ENCODE measurements at places on chromosomes 7 and 10.

DNA sequence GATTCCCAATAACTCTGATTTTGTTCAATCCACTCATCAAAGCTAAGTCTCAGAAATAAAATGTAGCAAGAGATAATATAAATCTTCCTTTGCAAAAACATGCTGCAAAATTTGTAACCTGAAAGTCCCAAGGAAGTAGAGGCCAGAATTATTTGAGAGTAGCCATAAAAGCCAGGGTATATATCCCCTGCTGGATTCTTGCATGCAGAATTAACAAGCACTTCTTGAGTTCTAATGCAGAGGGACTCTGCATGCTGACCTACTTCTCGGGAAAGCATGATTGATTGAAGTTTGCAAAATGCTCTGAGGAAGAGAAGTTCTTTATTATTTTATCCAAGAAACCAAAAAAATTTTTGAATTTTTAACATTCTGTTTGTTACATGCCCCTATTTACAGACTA lies 121.6 kb downstream of the THSD7A start:
- DNase-seq, result no peak

DNA sequence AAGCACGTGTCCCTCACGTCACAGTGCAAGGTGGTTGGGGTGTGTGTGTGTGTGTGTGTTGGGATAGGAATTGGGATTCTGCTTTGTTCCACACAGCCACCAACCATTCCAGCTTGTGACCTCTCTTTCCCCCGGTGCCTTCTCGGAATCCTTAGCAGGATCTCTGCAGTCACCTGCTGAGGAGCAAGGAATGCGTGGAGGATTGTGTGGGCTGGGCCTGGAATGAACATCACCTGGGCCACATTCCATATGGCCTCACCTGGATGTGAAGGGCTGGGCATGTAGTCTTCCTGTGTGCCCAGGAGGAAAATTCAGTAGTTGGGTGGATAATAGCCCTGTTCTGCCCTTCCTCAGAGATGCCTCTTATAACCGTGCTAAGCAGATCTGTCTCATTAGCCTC lies 113.8 kb downstream of the CHN2 start:
- DNase-seq, result no peak

- no peak for DNase-seq
Observed at GRCh38 chr10:28587970-28588290, 55.0 kb downstream of the WAC start.

GRCh38 chr10:16663444-16663843 lies 141.8 kb upstream of the C1QL3 start:
- DNase-seq, result no peak

DNA sequence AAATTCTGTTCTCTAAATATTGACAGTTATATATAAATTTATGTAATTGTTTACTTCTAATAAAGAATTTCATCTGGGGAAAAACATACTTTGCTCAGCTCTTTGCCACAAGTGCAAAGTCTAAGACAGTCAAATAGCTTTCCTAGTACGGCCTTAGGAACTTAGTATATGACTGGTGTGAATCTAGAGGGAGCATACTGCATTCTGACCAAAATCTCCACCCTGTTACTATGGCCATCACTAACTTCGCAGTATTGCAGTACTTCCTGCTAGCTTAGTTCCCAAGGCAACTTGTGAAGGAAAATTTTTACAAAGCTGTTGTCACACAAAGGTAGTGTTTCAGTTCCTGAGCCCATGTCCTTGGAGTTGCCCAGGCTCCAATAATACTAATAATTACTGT lies 181.5 kb downstream of the CFTR start:
- no peak for DNase-seq

DNA sequence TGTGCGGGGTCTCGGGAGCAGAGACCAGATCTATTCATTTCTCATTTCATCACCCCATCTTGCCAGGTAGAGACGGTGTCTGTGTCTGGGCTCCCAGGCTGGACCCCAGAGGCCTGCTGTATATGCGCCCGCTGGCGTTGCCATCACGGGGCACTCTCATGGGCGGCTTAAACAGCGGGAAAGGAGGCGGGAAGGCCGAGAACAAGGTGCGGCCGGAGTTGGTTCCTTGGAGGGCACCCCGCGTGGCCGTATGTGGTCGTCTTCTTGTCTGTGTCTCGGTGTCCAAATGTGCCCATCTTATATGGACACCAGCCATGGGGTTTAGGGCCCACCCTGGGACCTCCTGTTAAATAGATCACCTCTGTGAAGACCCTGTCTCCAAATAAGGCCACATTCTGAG lies 2.1 kb upstream of the CFAP46 start:
- DNase-seq, result no peak

- DNase-seq, result no peak
Observed at GRCh38 chr7:38411404-38411803, 138.0 kb upstream of the TARP start.

- peak; percentile 48 for DNase-seq
Observed at GRCh38 chr7:156612930-156613329, 27.6 kb upstream of the RNF32 start.

DNA sequence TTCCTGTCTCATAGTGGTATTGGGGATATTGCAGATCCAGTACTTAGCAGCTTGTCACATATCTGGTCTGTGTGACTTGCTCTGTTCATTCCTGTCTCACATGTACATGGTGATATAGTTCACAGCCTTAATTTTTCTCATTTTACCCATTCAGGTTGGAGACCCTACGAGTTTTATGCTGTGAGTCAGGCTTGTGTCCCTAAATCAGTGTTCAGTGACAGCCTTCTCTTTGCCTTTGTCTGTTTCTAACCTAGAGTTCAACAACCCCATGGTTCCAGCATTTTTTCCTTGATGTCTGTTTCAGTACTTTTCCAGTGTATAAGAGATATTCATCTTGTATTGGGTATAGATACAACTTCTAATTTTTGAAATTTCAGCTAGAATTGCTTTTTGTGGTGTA lies 1016.2 kb downstream of the LRMDA start:
- DNase-seq, result no peak

- no peak for DNase-seq
Observed at GRCh38 chr7:156219307-156220077, 407.2 kb upstream of the SHH start.

DNA sequence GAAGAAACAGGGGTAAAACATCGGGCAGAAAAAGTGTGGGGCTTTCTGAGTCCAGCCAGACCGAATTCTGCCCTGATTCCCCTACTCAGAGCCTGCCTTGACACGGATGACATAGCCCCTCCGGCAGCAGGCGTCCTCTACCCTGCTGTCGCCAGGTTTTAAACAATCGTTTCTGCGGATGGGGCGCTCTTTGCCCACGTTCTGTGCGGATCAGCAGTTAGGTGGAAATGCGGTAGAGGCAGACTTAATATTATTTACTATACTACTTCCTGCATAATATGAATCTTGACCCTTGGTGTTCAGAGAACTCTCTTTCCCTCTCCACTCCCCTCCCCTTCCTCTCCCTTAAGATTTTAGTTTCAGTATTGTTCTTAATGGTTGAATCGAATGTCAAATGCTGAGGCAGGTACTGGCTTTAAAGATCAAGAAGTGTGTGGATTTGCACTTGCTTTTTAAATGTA lies 2.4 kb downstream of the GATA3 start:
- DNase-seq, result no peak

DNA sequence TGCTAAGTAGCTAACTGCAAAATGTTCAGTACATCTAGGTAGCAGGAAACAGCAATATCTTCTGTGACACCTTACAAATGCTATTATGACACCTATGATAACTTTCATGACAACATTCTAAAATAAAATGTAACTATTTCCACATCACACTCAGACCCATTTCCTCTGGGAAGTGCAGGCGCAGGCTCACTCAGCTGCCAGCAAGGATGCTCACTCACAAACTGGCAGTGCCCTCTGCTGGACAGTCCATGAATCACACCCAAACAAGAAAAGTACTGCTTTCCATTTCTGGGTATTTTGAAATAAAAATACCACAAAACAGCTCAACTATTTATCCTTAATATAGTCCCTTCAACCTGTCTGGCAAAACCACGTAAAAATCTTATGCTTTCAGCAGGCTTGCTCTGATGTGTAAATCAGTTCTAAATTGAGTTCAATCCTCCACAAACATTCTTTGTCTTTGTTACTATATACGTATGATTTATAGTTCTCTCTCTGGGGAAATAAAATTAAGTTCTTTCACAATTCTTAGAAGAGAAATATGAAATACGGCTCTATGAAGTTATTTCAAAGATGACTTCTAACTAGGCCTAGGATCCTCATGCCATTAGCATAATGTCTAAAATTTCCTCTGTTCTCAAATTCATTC lies 176.6 kb downstream of the PARD3 start:
- peak; percentile 48 for DNase-seq

- DNase-seq, result no peak
Observed at GRCh38 chr7:2149672-2150444, 82.9 kb downstream of the MAD1L1 start.

GRCh38 chr10:21675157-21675796 lies 141.2 kb downstream of the MLLT10 start:
- no peak for DNase-seq

- no peak for DNase-seq
Observed at GRCh38 chr10:50929670-50930069, 44.2 kb upstream of the A1CF start.

GRCh38 chr10:32417911-32418547 lies 27.9 kb upstream of the CCDC7 start:
- no peak for DNase-seq

DNA sequence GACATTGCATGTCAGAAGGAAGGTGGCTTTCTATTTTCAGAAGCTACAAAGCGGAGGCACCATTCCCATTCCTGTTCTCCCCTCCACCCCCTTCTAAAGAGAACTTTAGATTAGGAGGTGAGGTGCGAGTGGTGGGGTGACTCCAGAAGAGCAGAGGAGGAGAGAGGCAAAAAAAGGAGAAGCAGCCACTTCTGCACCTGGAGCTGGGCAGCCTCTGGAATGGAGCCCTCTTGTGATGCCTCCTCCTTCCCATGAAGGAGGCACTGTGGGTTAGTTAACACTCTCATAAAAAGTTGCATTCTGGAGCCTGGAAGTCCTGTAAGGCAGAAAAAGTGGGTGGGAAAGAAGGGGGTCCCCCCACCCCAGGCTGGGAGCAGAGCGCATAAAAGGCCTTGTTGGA lies 4.8 kb downstream of the PTF1A start:
- DNase-seq, result no peak

GRCh38 chr7:121853307-121853706 lies 19.7 kb upstream of the PTPRZ1 start:
- no peak for DNase-seq

DNA sequence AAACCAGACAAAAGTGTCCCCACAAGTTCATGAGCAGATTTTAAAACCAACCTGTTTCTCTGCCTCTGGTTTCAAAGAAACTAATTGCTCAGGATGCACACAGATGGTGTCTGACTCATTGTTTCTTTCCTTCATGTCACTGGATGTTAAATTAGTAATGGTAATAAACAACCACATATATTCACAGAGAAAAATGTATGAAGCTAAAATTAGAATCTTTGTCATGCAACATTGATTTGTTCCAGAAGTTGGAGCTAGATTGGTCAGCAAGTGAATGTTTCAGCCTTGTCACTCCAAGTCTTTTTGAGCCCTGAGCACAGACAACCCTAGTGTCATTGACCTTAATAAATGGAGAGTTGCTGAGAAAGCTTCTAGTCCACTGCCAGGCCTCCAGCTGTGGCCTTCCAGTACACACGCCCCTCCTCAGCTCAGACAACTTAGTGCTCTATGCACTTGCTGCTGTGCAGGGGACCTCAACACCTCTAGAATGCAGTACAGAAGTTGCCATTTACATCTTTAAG lies 175.9 kb downstream of the CCDC71L start:
- DNase-seq, result no peak

DNA sequence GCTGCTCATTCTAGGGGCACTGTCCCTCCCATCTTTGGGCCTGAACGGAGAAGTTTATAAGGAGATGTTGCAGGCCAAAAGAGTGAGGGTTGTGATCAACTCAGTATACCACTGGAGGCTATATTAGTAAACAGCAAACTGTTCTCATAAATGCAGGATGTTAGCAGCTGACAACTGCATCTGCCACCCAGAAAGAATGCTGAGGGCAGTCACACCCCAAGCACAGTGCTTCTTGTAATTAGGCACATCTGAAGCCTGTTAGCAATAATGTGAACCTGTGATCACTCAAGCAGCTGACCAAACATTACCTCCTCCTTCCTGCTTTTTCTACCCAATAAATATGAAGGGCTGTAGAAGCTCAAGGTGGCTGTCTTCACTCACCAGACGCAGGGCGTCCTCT lies 38.4 kb upstream of the ZNF138 start:
- no peak for DNase-seq

- DNase-seq, result no peak
Observed at GRCh38 chr10:52632591-52632990, 140.0 kb downstream of the MBL2 start.

- no peak for DNase-seq
Observed at GRCh38 chr10:73802276-73802991, 9.0 kb downstream of the NDST2 start.

- no peak for DNase-seq
Observed at GRCh38 chr7:127447326-127447945, 54.9 kb upstream of the ZNF800 start.

GRCh38 chr10:77643795-77644468 lies 6.3 kb upstream of the KCNMA1 start:
- DNase-seq, result no peak

DNA sequence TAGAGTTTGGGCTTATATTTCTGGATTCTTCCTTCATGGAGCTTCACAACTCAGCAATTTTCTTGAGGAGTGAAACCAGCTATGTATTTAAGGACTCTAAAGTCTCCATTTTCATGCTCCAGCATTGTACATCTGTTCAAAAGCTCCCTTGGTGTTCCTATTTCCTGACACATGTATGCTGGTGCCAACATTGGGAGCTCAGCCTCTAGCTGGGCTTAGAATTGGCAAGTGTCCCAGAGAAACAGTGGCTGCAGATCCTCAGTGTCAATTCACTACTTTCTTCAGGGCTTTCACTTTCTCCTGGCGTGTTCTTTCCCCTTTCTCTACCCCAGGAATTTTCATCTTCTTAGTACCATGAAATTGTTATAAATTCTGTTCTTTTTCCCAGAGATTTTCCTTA lies 103.1 kb downstream of the ZNF467 start:
- no peak for DNase-seq

- DNase-seq, result peak; percentile 21
Observed at GRCh38 chr7:101308245-101309085, 13.1 kb downstream of the IFT22 start.

- no peak for DNase-seq
Observed at GRCh38 chr7:139871820-139872219, 42.8 kb downstream of the TBXAS1 start.

DNA sequence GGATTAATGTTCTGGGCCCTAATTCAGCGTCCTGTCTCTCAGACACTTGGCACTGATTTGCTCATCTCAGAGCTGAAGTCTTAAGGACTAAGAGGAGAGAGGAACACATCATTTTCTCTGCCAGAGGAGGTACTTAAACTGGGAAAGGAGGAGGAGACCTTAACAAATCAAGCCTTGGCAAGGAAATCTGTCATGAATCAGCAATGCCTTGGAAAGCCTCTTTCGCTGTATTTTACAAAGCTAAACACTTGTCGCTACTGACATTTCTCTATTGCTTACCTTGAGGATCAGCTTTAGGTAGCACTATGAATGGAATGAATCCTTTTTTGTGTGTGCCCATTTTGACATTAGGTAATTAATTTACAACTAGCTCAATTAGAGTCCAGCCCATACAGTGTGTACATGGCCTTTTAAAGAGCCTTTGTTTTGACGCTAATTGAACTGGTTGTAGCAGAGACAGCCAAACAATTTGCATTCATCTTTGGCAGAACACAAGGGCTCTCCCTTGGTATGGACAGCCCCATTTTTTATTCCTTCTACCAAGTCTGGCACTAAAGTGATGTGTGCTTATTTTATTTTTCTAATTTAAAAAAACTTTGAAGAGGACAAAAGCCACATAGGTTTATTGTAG lies 37.4 kb downstream of the AUTS2 start:
- DNase-seq, result no peak

- DNase-seq, result no peak
Observed at GRCh38 chr7:3094701-3095445, 51.2 kb upstream of the CARD11 start.

- no peak for DNase-seq
Observed at GRCh38 chr10:31604096-31604495, 285.1 kb downstream of the ZEB1 start.

All from NCI-H774 (cell line).